ENCODE measurements at places on chromosomes 1 and 21. TPM values are rescaled to one million over a fixed set of nuclear protein-coding genes. Genes with fewer than 3 reads are reported as not detected.
A peak's percentile ranks its signal among the peaks of the same experiment; 100 is the strongest.

DNA sequence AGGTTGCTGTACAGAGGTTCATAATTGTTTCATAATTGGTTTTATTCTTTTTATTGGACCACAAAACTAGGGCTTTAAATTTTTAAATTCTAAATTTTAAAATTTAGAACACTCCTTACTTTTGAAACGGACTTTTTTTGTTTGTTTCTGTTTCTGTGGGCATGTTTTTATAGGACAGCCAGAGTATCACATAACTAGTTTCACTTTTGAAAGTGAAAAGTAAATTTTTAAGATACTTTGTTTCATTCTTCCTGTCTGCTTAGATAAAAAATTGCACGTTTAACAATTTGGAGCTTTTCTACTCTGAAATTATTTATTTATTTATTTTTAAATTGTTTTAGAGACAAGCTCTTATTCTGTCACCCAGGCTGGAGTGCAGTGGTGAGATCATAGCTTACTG, 29.7 kb downstream of the MDM4 start:
- DNase-seq: no peak

DNA sequence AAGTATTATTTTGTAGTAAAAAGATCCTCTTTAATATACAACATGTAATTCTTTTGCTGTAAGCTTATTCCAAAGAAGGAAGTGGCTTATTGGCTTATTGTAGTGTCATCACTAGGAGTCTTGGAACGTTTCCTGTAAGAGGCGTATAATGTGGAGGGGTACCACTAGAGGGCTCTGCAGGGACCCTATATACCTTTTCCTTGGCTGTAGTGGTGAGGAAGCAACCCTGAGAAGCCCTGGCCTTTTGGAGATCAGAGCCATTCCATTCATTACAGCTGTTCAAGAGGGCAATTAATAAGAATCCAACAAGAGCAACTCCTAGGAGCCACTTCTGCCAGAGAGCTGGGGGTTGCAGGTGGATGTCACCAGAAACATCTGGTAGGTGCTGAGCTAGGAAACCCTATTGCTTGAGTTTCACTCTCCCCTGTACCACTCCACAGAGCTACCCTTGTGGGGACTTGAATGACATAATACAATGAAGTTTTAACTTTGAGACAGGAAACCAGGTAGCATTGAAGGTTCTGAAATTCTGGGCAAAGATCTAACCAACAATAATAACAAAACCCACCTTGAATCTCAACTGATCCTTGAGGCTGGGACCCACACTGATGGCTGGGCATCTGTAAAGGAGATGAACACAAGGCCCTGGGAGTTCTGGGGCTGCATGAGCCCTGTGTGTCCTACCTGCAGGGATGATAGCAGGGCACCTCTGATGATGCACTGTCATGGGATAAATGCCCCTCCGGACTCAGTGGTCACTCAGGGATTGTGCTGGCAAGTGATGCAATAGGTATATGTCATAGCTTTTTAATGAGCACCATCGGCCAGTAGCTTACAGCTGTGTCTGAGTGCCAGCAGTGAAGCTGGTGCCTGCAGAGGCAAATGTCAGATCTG, 160.2 kb upstream of the COA6 start:
- peak; percentile 61 for DNase-seq

Gene LMX1A
- total RNA-seq: not detected

Gene GPX7
- total RNA-seq: not detected

GRCh38 chr1:9197186-9198099, 37.1 kb upstream of the H6PD start:
- no peak for DNase-seq

- no peak for DNase-seq
Measured at GRCh38 chr1:6459850-6460265, 6.1 kb downstream of the TNFRSF25 start.

- DNase-seq: no peak
Measured at GRCh38 chr1:160083968-160084770, 2.8 kb downstream of the KCNJ9 start.

GRCh38 chr21:44972301-44972814, 32.5 kb downstream of the SLX9 start:
- DNase-seq: peak; percentile 63

GRCh38 chr1:222865718-222866117, 50.9 kb downstream of the DISP1 start:
- no peak for DNase-seq

Gene HSD11B1
- 1.5 TPM for total RNA-seq

DNA sequence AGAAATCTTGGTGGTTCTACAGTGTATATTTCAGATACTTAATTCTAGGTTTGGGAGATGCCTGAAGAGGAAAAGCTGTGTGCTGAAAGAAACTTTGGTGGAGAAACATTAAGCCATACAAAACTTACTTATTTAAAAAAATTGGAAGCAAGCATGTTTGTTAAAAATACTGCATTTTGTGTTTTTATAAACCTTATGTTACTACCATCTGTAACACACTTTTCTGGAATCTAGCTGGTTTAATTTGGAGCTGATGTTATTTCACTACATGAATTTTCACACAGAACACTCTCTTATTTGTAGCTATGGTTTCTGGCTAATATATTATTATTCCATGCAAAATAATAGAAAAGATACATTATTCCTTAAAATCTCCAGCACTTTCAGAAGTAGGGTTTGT, 710.7 kb downstream of the ADGRL2 start:
- DNase-seq: no peak

DNA sequence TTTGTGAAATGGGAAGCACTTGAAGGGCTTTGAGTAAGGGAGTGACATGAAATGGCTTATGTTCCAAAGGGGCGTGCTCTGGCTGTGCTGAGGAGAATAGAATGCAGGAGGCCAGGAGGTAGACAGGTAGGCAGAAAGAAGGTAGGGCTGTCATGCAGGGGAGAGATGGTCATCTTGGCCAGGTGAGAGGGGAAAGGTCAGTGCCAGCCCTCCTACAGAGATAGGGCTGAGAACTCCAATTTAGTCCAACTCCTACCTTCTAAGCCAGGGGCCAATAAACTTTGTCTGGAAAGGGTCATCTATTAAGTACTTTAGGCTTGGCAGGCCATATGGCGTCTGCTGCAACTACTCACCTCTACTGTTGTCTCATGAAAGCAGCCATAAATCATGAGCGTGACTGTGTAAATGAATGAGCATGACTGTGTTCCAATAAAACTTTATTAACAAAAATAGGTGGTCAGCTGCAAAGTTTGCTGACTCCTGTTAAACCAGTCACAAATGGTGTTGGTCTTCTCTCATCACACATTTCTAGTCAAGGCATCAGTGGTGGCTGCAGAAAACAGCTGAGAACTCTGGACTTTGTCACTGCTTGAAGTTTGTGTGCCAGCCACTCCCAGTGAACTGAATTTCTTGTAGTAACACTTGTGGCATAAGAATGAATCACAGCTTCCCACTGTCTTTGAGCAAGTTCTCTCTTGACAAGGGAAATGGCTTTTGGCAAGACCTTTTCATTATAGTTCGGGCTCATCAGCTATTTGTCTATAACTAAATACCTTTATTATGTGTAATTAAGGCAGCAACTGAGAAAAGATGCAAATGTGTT, 32.0 kb upstream of the CD2 start:
- DNase-seq: peak; percentile 9

Data from A172 (cell line).